ENCODE measurements at places on chromosomes 3 and 15. TPM values are rescaled to one million over a fixed set of nuclear protein-coding genes. Genes with fewer than 3 reads are reported as not detected.

DNA sequence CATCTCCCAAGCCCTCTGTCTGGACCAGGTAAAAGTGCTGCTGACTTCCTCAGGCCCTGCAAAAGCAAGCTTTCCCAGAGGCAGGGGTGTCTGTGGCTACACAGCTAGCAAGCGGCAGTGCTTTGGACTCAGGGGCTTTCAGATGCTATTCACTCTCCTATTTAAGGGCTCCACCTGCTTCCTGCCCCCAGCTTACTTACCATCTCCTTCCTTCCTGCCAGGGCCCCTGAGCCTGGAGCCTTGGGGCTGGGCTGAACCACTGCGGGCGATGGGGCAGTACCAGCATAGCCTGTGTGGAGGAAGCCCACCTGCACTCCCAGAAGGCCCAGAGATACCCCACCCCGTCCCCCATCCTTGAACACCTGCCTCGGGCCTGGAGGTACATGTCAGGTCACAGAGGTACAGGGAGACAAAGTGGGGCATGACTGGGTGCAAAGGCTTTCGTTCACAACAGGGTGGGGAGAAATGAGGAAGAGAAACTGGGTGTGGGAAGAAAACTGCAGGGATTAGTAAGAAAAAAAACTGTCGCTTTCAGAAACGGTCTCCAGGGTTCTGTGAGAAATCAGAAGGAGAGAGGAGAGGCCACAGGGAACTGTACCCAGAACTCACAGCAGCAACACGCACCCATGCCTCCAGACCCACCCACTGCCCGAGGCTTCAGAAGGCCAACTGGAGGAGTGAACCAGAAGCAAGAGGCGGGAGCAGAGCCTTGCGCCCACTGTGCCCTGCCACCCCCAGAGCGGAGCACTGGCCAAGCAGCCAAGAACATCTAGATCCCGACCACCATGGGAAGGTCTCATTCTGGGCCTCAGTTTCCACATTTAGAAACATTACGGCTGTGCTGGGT is 49.5 kb downstream of the CCDC12 start:
- DNase-seq, result no peak

The PRKAR2A gene
- 37.6 TPM for total RNA-seq

The EXD1 gene
- total RNA-seq, result not detected

DNA sequence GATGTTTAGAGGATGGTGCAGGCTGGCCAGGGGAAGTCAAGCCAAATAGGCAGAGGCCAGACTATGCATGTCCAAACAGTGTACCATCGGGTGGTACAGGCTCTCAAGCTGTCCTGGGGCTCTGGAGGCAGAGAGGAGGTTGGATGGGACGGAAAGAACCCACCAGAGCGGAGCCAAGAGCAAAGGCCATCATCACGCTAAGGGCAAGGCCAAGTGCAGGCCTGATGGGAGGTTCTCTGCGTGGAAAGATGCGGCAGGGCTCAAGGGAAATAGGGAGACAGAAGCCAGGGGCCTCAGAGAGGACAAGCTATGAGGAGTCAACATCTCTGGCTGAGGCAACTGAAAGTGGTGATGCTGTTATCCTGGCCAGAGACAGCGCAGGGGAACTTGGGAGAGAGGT is 102.7 kb downstream of the ASB7 start:
- DNase-seq, result no peak

- DNase-seq, result no peak
Measured at GRCh38 chr15:59457103-59457502, 19.1 kb downstream of the FAM81A start.

- no peak for DNase-seq
Measured at GRCh38 chr3:25872200-25872877, 82.4 kb downstream of the OXSM start.

The LMLN gene
- 8.2 TPM for total RNA-seq

DNA sequence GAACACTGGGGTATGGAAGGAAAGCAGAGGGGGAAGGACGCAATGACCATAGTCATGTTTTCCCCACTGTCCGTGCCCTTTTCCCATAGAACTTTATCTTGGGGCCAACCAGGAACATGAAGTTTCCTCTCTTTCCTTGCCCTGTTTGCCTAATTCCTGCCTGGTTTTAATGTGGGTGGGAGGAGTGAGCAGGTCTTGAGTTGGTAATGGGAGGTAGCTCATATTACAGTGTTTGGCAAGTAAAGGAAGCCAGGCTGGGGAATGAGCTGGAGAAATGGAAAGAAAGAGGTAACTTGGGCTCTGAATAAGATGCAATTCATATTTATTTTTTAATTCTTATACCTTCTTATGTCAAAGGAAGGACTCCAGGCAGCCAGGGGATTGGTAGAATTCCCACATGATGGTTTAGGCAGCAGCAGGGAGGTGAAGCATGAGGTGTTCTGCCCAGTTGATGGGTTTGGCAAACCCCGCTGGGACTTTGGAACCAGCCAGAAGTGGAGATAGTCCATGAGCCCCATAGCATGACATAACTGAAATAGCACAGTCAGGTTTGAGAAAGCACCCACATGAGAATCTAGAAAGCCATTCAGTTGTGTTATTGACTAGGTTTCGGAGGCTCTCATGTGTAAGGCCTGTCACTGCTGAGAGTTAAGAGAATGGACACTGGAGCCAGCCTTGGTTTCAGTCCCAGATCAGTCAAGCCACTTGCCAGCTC is 60.0 kb downstream of the CCK start:
- DNase-seq, result no peak

GRCh38 chr3:168250415-168250861 is 154.7 kb upstream of the GOLIM4 start:
- no peak for DNase-seq

The P2RY1 gene
- 0.25 TPM for total RNA-seq

DNA sequence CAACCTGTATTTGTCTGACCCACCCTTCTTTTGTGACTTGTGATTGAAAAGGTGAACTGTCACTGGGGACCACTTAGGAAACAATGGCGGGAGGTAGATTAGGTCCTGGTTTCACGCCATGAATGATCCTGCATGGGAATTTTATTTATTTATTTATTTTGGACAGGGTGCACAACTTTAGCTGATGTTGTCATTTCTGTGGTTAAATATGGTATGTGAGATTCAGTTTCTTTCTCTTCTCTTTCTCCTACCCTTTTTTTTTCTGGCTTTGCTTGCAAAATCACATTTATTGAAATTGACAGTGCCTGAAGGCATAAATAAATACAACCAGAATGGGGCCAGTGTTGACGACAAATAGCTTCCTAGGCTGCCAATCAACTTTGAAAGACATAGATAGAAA is 18.0 kb upstream of the HTR3E start:
- no peak for DNase-seq

DNA sequence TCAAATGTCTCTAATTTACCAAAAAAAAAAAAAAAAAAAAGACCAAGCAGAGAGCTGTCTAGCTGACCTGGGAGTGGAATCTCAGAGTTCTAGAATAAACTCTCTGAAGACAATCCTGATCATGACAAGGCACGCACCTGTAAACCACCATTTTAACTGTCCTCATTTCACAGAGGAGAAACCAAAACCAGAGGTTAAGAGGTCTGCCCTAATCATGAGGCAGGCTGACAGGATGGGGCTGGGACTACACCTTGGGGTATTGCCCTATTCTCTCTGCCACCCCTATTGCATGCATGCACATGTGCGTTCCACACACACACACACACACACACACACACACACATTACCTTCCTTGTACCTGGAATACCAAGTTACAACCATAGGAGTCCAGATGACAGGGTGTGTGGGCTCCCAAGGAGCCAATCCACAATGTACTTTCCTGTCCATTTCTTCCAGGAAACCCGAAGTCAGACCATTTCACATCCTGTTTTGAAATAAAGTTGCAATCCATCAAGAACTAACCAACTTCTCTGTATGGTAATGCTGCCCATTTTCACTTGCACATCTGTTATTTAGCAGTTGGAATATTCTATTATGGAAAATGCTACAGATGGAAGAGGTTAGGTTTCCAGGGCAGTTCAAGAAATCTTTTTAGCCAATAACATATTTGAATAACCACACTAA is 34.6 kb downstream of the HSPBAP1 start:
- DNase-seq, result peak; percentile 32

DNA sequence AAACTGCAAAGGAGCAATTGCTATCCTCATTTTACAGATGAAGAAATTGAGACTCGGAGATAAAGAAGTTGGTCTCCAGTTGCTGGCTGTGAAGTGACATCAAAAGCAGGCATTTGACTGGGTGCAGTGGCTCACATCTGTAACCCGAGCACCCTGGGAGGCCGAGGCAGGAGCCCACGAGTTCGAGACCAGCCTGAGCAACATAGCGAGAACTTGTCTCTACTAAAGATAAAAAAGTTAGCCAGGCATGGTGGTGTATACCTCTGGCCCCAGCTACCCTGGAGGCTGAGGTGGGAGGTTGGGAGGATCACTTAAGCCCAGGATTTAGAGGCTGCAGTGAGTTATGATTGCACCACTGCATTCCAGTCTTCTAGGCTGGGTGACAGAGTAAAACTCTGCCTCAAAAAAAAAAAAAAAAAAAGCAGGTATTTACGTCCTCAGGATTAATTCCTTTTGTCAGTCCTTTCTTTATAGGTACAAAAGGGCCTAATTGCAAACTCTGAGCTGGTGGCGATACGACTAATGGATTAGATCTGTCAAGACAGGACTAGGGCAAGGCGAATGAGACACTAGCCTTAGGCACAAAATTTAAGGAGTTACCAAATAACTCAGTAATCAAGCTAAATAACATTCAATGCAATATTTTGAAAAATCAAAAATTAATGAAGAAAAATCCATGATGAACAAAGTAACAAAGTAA is 5.9 kb upstream of the DNASE1L3 start:
- no peak for DNase-seq

- DNase-seq, result no peak
Measured at GRCh38 chr15:56249092-56249491, 5.4 kb upstream of the RFX7 start.

- DNase-seq, result no peak
Measured at GRCh38 chr3:58536501-58537411, at the start of gene ACOX2. TSS of gene ACOX2 (minus strand) at chr3:58537190. CDS start at chr3:58535106, 2,084 bp downstream.

DNA sequence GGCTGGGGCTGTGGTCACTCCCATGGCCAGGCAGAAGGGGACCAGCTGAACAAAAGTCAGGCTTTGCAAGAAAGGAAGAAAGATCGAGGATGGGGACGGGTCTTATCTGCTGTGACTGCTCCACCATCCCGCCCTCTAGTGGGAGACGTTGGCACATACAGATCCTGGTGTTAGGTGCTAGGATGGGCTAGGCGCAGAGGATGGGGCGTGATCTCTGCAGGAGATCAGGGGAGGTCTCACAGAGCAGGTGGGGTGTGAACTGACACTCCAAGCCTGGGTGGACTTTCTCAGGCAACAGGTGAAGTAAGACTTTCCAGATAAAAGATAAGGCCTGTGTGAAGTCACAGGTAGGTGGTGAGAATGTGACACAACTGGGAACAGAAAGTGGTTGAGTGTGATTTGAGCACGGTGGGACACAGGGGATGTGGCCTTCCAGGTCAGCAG is 141.9 kb upstream of the SMAD3 start:
- peak; percentile 51 for DNase-seq

The NKIRAS1 gene
- total RNA-seq, result 4.9 TPM

GRCh38 chr3:47299381-47300318 is 16.9 kb downstream of the KLHL18 start:
- DNase-seq, result no peak

- no peak for DNase-seq
Measured at GRCh38 chr15:70466895-70467529, 296.3 kb downstream of the UACA start.

DNA sequence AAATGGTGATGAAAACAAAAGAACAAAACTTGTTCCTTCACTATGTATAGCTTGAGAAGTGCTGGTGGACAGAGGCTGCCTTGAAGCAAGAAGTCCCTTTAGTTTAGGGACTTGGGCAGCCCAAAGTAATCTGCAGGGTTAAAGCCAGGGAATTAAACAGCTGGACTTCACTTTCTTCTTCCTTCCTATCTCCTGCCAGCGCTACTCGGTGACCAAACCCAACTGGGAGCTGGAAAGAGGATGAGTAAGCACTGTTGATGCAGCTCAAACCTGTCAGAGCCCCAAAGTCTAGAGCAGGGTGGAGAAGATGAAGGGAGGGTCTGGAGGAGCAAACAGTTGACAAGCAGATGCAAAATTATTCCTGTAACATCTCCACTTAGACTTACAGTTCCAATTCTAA is 73.1 kb upstream of the FBN1 start:
- DNase-seq, result no peak

The SUSD5 gene
- not detected for total RNA-seq

DNA sequence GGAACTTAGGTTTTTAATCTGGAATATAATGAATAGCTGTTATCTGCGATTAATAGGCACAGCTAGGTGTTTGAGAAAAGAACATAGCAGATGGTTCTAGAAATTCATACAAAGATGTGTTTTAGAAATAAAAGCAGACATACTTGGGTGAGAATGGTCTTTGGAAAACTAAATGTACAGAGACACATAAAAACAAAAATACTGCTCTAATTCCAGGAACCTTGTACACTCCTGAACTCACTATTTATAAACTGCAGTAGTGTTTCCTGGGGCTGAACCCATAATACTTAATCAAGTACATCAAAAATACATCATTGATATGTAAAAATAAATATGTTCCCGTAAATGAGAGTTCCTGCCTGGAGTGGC is 105.5 kb downstream of the OXNAD1 start:
- DNase-seq, result no peak

GRCh38 chr3:4831580-4831950 is 147.7 kb upstream of the BHLHE40 start:
- no peak for DNase-seq

The ROPN1B gene
- total RNA-seq, result not detected

DNA sequence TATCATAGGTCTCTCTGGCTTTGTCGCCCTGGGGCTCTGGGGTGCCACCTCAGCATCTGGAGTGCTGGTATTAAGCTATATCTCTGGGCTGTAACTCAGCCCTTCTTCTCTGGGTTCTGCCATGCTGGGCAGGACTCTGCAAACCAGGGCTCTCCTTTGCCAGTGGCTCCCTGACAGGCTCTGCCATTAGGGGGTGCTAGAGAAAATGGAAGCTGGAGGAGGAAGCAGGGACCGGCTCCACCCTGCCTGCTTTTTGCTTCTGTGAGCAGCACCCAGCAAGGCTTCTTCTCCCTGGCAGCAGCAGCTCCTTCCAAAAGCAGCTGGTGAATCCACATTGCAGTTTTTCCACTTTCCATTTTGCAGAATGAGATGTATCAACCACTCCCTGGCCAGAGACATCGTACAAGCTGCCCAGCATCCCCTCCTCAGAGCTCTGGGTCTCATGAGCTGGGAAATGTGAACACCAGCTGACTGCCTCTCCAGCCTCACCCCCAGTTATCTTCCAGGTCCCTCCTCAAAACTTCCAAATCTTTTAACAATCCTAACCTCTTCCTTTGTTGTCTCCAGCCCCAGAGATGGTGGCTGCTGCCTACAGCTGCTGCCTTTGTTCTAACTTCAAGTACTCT is 165.0 kb downstream of the ABHD5 start:
- peak; percentile 42 for DNase-seq

DNA sequence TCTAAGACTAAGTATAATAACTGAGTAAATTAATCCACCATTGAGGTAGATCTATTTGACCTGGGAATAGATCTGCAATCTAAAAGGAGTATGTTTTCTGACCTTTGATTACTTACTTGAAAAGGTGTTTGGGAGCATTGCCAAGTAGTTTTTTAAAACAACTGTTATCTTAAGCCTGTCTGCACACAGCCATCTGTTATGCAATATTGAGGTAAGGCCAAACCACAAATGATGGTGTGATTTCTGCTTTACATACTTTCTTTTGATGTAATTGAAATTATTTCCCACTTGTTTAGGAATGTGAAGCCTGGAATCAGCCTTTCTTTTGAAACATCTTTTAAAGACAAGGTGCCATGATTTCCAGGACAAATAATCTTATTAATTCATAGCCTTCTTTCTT is 274.0 kb downstream of the BBX start:
- no peak for DNase-seq
